ENCODE measurements at places on chromosomes 4 and X. TPM values are rescaled to one million over a fixed set of nuclear protein-coding genes. Genes with fewer than 3 reads are reported as not detected.

Gene CT45A10
- total RNA-seq: not detected

- peaks cover 17% of the 10 kb centered on the region for H3K36me3 ChIP-seq
- H3K4me1 ChIP-seq: peaks cover 9% of the 10 kb centered on the region
- H3K27ac ChIP-seq: no peak overlapping the region
- no peak for DNase-seq
- H3K4me3 ChIP-seq: no peak overlapping the region
- H3K27me3 ChIP-seq: no peaks in the 10 kb centered on the region
Observed at GRCh38 chr4:71614621-71615020, 169.3 kb downstream of the GC start.

- peaks cover 34% of the 10 kb centered on the region for H3K4me1 ChIP-seq
- H3K27ac ChIP-seq: no peak overlapping the region
Observed at GRCh38 chr4:139282065-139282720, 2.2 kb upstream of the MGARP start.

Gene CLDN34
- not detected for total RNA-seq

Gene CFI
- total RNA-seq: not detected

- H3K27ac ChIP-seq: no peak overlapping the region
- peaks cover 9% of the 10 kb centered on the region for H3K27me3 ChIP-seq
- peaks cover 4% of the 10 kb centered on the region for H3K4me1 ChIP-seq
- no peak overlapping the region for H3K4me3 ChIP-seq
- DNase-seq: no peak
Observed at GRCh38 chr4:77188498-77189220, 31.7 kb downstream of the CCNG2 start.

DNA sequence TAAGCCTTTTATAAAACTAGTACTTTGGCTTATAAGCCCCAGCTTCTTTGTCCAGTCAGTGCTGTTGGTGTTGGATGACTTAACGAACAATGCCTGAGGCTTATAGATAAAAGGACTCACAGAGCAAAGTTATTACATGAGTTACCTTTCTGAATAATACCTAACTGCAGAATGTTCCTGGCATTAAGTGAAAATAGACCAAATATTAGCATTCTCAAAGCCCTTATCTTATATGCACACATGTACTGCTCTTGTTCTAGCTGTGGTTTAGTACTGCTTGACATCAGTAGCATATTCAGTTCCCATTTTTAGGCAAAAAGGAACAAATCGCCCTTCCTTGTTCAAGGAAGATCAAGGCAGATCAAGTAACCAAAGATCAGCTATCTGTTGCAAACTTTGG, 131.6 kb downstream of the ZNF330 start:
- no peaks in the 10 kb centered on the region for H3K36me3 ChIP-seq
- no peak for DNase-seq
- no peak overlapping the region for H3K4me3 ChIP-seq
- no peaks in the 10 kb centered on the region for H3K27me3 ChIP-seq
- H3K4me1 ChIP-seq: peaks cover 27% of the 10 kb centered on the region

DNA sequence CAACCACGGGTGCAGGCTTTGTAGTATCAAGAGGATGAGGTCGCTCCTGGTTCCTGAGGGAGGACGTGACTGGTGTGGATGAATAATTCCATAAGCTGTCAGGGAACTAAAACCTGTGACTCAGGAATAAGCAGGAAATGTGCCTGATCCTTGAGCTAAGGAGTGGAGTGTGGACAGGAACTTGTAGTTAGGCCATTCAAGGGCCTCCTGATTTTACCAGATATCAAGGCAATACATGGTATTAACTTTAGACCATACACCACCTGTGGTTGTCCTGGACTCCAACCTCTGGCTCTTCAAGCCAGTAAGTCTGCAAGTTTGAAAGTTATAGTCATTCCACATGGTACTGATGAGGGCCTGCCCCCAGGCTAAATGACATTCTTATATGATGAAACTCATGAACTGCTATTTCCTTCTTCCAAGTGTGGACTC, 12.1 kb upstream of the ING2 start:
- H3K36me3 ChIP-seq: peaks cover 8% of the 10 kb centered on the region
- no peak overlapping the region for H3K27ac ChIP-seq
- H3K27me3 ChIP-seq: no peaks in the 10 kb centered on the region

Measured in chondrocyte (in vitro differentiated cells).